Bladder microvascular endothelial cell (primary cell): ENCODE measurements at places on chromosomes 7 and 10. TPM values are rescaled to one million over a fixed set of nuclear protein-coding genes. Genes with fewer than 3 reads are reported as not detected.

The UBE3C gene
- total RNA-seq: 64.1 and 101 TPM in 2 replicates

The HOXA11 gene
- total RNA-seq: 0.31 and 0.49 TPM in 2 replicates

The HOGA1 gene
- 0.16 and 0.25 TPM in 2 replicates for total RNA-seq

The OR9A2 gene
- 0.06 TPM in 1 of 2 replicates, not detected in the other for total RNA-seq

The TSPAN13 gene
- 44.4 and 60.0 TPM in 2 replicates for total RNA-seq

The HYAL4 gene
- total RNA-seq: 1.2 TPM in 1 of 2 replicates, not detected in the other
